ENCODE measurements at places on chromosomes 1 and 21.

GRCh38 chr1:57350610-57351009, 73.2 kb downstream of the DAB1 start:
- no peak for DNase-seq

- no peak for DNase-seq
These were observed 18.3 kb upstream of the ALPL start for GRCh38 chr1:21490774-21491487.

- no peak for DNase-seq
These were observed 186.2 kb downstream of the RHOU start for GRCh38 chr1:228921481-228921880.

DNA sequence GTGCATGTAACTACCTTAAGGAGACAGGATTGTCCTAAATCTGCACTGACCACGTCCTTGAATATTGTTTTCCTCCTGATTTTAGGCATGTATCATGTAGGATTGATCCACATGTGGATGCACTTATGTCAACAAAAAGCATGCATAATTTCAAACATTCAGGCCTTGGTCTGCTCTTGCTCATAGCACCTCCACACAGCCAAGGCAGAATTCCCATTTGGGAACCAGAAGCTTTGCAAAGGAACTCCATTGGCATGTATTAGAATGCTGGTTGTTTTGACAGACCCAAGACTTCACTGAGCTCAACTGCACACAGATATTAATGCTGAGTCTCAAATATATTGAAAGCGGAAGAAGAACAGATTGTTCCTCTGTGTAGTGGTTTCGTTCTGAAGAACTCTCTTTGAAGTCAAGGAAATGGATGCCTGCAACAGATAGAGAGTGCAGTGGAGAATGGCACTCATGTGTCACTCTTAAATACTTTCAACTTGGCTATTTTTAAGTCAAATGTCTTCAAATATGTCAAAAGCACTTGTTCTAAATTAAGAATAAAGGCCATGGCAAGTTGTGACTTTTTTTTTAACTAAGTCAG, 387.6 kb downstream of the LTN1 start:
- no peak for DNase-seq

DNA sequence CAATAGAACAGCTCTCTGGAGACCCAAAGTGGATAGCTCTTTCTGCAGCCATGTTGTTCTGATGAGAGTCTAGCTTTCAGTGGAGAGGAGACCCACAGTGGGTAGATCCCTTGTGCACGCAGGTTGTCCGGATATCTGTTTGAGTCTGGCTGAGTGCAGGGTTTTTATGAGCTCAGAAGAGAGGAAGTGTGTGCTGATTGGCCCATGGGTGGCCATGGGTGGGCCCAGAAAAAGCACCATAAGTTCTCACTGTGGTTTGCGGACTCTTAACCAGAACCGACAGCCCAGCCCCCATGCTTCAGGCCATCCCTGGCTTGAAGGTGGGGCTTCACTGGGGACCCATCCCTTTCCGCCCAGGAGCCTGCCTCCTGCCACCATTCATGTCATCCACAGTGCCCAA, 17.0 kb downstream of the FAM20B start:
- DNase-seq = no peak

All from testis (tissue), 5 donors.